ENCODE measurements at places on chromosomes 7 and 10.
A peak's percentile ranks its signal among the peaks of the same experiment; 100 is the strongest.

- no peak for DNase-seq
These were observed 32.9 kb downstream of the ENTPD1 start for GRCh38 chr10:95788830-95789229.

DNA sequence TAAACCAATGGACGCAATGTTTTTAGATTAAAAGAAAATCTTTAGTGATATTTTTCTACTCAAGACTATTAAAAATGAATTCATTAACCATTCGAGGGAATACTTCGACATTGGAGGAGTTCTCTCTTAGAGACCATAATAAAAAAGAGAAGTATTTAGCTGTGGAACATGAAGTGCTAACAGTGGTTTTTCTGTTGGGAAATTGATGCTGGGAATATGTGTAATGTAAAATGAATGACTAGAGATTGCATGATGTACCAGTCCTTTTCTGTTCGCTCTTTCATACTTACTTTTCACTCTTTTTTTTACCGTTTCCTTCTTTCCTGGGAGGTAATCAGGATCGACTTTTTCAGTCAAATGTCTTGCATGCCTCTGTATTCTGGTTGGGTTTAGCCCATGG is 41.3 kb downstream of the ST7 start:
- no peak for DNase-seq

GRCh38 chr7:51452694-51453093 is 136.1 kb upstream of the COBL start:
- no peak for DNase-seq

DNA sequence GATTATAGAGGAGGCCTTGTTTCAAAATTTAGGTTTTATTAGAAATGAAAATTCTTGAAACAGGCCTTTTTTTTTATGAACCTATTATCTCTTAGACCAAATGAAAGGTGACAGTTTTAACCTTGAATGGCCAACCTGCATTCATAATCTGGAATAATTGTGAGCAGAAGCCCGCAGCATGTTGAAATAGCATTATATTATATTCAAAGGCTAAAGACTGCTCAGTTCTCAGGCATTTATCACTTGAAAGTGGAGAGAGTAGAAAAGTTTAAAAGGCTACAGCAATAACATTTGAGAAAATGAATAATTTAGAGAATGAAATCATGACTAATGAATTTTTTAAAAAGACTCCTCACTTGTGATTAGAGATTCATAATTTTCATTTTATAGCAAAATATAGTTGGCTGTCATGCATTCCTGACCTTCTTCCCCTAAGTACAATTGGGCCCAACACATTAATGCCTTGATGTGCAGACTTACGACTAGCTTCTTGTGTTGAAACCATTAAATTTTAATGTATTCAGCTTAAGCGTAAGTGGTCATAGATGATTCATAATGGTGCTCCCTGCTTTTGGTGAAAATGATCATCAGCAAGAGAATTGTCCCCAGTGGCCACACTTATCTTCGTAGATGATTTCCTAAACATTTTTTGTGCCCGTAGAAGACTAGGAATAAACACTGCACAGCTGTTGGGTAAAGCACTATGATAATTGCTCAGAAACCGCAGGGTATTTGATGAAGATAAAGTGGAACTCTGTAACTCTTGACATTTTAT is 346.6 kb upstream of the BMPER start:
- no peak for DNase-seq

GRCh38 chr10:72461085-72461484 is 106.4 kb upstream of the DNAJB12 start:
- no peak for DNase-seq

GRCh38 chr7:28643188-28643569 is 230.9 kb downstream of the CREB5 start:
- DNase-seq, result no peak

DNA sequence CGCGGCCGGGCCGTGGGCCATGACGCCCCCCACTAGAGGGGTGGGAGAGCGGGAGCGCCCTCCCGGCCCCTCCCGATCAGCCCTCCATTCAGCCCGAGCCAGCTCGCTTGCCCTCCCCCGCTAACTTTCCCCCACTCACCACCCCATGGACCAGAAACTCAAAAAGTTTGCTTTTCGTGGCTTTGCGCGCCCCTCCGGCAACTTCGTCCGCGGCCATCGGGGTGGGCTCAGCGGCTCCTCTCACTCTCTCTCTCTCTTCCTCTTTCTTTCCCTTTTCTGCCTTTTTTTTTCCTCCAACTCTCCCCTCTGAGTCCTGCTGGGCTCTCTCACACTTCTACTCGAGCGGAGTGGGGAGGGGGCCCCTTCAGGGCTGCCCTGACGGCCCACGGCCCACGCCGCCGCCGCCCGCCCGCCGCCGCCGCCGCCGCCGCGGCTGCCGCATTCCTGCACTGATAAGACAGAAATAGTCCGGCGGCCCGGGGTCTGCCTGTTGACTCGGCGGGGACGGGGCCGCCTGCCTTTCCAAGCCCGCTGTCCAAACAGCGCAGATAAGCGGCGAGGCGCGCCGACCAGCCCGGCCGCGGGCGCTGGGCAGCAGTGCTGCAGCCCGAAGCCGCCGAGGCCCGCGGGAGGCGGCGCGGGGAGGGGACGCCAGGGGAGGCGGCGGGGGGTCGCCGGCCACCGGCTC is at the start of gene SMARCD3:
Gene SMARCD3, minus strand, starts transcription at position 349 of the 688 bp plus-strand sequence. Its CDS starts 132 bp downstream, at position 217.
- DNase-seq, result peak; percentile 64

- no peak for DNase-seq
These were observed 40.0 kb downstream of the GSDME start for GRCh38 chr7:24717247-24717622.

- DNase-seq, result no peak
These were observed 188.2 kb downstream of the MLLT10 start for GRCh38 chr10:21722209-21722608.

DNA sequence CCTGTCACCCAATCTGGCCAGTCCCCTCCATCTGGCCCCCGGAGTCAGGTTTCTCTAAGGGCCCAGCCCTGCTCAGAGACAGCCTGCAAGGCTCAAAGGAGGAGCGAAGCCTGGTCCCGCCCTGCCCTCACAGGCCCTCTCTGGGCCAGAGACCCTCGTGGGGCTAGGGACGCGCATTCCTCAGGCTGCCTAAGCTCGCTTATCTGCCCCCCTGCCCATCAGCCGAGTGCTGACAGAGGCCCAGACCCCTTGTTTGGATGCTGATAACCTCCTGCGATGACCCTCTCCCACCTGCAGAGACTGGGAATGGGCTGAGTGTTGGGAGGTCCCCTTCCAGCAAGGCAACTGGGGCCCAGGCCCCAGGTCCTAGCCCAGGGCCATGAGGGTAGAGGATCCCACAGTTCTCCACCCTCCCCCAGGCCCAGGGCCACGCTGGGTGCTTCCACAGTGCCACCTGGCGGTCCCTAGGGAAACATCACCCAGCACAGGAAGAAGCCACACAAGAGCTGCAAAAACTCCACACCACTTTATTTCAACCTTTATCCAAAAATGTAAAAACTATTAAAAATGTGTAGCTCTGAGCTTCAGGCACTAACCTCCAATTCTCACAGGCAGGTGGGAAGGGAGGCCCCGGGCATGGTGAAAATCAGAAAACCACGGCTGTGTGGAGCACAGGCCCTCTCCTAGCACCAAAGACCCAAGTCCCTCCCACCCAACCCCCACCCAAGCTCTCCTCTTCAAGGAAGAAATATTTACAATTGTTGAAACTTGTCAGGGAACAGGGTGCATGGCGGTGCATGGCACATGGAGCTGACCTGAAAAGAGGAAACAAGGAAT is 2.2 kb downstream of the NPM3 start:
- peak; percentile 40 for DNase-seq

- no peak for DNase-seq
These were observed 390.0 kb downstream of the TNS3 start for GRCh38 chr7:47191876-47192291.

- no peak for DNase-seq
These were observed 173.9 kb downstream of the NEURL1 start for GRCh38 chr10:103667356-103667755.

DNA sequence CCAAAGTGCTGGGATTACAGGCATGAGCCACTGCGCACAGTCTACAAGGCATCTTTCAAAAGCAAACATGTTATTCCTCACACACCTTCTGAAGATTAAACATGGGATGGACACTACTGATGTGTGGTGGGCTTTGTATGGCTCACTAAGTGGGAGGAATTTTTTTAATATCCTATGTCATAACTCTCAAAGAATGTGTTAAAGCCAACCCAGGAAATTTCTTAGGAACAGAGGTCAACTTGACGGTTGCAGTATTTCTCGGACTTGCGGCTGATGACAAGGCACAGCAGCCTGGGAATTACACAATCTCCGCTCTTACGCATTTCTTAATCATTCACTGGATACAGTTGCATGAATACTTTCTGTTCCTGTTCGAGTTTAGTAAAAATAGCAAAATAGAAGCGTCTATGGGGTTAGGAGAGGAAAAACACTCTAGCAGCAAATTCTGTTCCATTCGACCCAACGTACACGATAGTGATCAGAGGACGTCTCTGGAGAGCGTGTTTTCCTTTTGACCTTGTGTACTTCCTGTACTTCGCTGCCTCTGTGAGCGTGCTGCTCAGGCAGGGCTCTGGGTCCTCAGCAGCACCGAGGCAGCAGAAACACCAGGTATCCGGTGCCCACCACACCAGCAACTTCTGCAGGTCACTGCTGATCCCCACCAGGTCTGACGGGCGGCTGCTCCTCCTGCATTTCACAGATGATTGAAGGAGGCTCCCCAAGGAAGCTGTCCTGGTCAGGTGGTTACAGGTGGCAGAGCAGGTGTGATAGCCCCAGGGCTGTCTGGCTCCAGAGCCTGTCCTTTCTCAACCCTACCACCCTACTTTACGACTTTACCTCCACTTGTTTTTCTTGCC is 26.4 kb upstream of the SRGN start:
- peak; percentile 39 for DNase-seq

- DNase-seq, result no peak
These were observed 33.1 kb downstream of the GSTO2 start for GRCh38 chr10:104301907-104302690.

DNA sequence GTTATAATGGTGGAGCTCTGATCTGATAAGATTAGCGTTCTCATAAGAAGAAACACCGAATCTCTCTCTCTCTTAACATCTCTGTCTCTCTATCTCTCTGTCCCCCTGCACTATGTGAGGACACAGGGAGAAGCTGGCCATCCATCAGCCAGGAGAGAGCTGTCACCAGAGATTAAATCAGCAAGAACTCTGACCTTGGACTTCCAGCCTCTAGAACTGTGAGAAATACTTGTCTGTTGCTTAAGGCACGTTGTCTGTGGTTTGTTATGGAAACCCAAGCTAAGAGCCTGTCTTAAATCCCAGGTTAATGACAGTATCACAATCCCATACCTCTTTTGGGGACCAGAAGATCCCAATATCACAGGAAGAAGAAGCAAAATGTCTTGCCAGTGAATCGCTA is 132.0 kb upstream of the AKR1E2 start:
- DNase-seq, result no peak

- DNase-seq, result peak; percentile 14
These were observed 16.3 kb upstream of the SH2B2 start for GRCh38 chr7:102270178-102270887.

GRCh38 chr10:1084011-1084950 is 28.1 kb downstream of the WDR37 start:
- DNase-seq, result no peak

DNA sequence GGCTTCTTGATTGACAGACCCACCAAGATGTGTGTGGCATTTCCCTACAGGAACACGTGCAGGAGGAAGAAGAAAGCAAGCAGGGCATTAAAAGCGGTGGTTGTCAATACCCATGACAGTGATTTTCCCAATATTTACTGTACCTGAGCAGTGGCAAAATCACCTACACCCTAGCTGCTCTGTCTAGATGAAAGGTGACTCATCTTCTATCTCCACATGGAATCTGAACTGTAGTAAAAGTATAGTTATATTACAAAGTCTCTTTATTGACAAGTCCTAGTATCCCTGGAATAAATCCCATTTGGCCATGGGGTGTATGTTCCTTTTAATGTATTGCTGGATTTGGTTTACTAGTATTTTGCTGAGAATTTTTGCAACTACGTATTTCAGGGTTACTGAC is 458.8 kb upstream of the SORCS1 start:
- no peak for DNase-seq

GRCh38 chr10:70879207-70879606 is 9.2 kb downstream of the PCBD1 start:
- no peak for DNase-seq
